ENCODE measurements at places on chromosomes 7 and 10.

GRCh38 chr10:123885406-123886170 is 6.0 kb downstream of the CPXM2 start:
- no peak for DNase-seq

DNA sequence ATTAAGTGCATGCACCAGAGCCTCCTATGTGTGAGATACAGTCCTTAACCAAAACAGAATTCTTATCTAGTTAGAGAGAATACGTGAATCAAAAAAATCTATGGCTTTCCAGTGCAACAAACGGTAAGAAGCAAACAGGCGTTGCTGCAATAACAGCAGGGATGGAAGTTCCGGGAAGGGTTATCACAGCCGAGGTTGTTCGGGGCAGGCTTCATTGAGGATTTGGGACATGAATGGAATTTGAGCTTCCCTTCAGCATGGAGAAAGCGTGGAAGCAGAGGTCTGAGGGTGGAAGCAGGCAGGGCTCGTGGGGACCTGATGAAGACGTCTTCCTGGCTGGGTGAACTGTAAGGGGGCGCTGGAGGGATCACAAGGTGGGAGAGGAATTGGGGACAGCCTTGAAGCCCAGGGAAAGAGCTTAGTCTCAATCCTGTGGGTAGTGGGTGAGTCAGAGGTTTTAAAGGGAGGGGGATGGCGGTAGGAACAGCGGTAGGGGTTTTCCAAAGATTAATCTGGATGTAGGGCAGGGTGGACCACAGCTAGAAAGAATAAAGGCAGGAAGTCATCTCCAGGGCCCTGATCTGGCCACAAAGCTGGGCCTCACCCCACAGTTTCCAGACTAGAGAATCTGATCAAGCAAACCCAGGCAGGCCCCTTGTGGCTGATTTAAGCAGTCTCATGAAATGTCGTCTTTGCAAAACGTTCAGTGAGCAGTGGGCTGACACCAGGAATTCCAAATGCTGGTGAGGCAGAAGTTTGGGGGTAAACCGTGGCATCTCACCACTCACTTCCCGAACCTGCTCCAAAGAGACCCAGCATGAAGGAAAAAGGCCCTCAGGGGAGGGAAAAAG is 65.1 kb downstream of the CALML3 start:
- no peak for DNase-seq

- DNase-seq, result no peak
Observed at GRCh38 chr10:24824124-24824523, 100.4 kb upstream of the ARHGAP21 start.

GRCh38 chr10:24438800-24439199 is 229.9 kb downstream of the KIAA1217 start:
- no peak for DNase-seq

- DNase-seq, result no peak
Observed at GRCh38 chr7:103124429-103124979, 24.4 kb downstream of the NAPEPLD start.

- DNase-seq, result no peak
Observed at GRCh38 chr7:66886152-66886551, 34.9 kb upstream of the TMEM248 start.
